T-helper 9 cell (primary cell): ENCODE measurements at places on chromosomes 11 and 22.

DNA sequence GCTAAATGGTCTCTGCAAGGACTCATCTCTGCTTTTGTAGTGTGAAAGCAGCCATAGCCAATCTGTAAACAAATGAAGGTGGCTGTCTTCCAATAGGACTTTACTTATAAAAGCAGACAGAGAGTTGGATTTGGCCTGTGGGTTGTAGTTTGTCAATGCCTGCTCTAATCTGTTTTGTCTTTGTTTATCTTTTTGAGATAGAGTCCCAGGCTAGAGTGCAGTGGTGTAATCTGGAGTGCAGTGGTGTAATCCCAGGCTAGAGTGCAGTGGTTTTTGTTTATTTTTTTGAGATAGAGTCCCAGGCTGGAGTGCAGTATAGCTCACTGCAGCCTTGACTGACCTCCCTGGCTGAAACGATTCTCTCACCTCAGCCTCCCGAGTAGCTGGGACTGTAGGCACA, 8.6 kb downstream of the PPP6R3 start:
- DNase-seq, result no peak

GRCh38 chr11:35185696-35186095, 46.7 kb downstream of the CD44 start:
- DNase-seq, result no peak

- no peak for DNase-seq
Measured at GRCh38 chr22:17990942-17991341, 33.4 kb downstream of the MICAL3 start.

DNA sequence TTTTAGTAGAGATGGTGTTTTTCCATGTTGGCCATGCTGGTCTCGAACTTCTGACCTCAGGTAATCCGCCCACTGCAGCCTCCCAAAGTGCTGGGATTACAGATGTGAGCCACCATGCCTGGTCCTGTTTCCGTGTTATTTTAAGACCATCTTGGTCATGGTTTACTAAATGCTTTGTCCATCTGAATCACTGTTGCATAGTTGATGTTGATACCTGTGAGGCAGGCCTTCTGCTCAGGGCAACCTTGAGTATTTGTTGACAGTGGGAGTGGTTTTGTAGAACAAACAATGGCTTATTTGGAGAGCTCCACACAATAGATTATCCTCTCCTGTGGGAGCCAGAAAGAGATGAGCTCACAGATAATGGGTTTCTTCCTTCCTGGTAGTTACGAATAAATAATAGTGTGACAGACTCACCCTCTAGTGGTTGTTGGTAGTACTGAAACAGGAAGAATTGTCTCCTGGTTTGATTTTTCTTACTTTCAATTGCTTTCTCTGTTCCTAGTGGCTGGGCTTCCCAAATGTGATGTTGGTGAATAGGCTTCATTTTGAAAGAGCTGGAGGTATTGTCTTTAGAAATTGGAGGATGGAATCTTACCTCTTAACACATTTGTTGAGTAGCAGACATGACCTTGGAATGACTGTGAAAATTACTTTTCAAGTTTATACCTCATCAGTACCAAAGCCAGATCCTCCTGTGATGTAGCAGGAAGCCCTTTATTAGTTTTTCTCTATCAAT, 39.0 kb downstream of the CTNND1 start:
- DNase-seq, result no peak

DNA sequence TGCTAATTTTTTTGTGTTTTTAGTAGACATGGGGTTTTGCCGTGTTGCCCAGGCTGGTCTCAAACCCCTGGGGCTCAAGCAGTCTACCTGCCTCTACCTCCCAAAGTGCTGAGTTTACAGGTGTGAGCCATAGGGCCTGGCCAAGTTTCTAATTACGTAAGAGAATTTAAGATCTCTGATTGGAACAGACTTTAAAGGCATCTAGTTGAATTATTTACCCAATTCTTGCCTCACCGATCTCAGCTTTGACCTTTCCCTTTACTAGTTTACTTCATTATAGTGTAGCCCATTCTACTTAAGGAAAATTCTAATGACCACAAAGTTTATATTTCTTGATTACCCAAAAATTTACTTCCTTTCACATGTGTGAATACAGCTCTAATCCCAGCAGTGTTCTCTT, 81.6 kb downstream of the YAP1 start:
- DNase-seq, result no peak

GRCh38 chr11:34339149-34340064, 18.4 kb downstream of the ABTB2 start:
- no peak for DNase-seq

GRCh38 chr11:20926799-20927540, 257.6 kb downstream of the NELL1 start:
- DNase-seq, result no peak

GRCh38 chr11:62512961-62513360, 33.6 kb downstream of the AHNAK start:
- DNase-seq, result no peak

DNA sequence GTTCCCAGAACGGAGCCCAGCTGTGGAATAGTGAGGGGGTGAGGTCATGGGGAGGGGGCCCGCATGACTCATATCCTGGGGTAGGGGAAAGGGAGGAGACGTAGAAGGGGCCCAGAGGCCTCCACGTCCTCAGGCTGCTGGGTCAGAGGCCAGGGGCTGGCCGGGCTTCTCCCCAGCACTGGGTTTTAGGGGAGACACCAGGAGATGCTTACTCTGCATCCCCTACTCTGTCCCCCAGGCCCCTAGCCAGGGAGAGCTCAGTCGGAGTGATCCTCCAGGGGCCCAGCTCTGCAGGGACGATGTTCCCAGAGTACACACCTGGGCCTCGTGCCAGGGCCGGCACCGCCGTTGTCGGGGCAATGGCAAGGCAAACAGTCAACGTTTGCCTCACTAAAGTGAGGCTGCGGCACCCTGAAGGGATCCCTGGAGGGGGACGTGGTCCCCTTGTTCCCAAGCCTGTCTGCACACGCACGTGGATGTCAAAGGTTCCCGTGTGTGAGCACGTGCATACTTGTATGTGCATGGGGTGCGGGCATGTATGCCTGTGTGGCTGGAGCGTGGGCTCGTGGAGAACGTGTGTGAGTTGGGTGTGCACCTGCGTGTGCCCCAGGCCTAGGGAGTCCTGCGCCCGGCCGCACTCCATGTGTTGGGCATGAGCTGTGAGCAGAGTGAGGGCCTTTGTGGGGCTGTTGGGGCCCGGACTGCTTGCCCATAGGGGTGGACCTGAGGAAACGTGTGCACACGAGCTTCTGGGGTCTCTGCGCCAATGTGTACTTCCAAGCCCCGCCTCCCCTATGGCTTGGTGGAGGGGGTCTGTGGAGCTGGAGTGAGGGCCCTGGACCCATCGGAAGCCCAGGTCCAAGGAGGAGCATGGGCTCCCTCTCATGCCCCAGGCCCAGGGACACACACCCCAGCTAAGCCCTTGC, 14.2 kb downstream of the PRR33 start:
- DNase-seq, result no peak

DNA sequence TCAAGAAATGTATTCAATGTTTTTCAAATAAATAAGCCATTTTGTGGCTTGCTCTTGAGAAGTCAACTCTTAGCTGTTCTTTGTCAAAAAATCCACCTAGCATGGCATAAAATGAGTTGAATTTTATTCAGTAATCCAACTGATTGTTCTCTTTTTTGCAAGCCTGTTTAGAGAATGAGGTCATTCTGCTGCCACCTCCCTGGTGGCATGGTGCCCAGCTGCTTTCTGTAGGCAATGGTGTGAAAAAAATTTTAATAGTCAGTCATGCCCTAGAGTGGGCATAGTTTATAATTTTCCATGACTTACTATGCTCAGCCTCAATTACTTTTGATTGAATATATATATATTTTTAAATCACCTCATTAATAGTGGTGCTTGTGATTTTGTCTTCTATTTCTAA, 177.2 kb downstream of the INSC start:
- DNase-seq, result no peak

DNA sequence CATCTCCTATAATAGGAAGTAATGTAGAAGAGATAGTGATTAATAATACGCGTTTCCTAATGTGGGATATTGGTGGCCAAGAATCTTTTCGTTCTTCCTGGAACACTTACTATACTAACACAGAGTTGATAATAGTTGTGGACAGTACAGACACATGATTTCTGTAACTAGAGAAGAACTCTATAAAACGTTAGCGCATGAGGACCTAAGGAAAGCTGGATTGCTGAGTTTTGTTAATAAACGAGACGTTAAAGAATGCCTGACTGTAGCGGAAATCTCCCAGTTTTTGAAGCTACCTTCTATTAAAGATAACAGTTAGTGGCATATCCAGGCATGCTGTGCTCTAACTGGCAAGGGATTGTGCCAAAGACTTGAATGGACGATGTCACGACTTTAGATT, 83.3 kb downstream of the GGT1 start:
- DNase-seq, result no peak

GRCh38 chr11:44628730-44629700, 63.6 kb downstream of the CD82 start:
- no peak for DNase-seq

DNA sequence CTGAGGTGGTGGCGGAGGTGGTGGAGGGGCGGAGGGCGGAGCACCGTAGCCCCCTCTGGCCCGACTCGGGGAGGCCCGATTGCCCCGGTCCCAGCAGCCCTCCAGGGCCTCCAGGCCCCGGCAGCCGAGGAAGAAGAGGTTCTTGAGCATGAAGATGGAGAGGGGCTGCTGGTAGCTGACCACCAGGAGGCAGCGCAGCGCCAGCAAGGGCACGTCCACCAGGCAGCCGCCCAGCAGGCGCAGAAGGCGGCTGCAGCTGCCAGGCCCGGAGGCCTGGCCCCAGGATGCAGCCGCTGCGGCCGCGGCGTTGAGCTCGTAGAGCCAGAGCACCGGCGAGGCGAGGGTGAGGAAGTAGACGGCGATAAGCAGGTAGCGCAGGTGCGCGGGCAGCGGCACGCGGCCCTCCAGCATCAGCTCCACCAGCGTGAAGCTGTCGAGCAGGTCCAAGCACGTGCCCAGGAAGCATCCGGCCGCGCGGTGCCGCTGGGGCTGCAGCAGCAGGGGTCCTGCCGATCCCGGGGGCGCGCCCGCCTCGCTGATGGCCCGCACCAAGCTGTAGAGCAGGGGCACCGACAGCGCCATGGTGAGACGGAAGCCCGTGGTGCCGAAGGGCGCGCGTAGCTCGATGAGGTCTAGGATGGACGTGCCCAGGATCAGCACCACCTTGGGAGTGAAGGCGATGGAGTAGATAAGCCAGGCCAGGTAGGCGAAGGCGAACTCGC, 1.5 kb downstream of the TMEM121B start:
- DNase-seq, result no peak

GRCh38 chr11:103384652-103385051, 275.4 kb downstream of the DYNC2H1 start:
- no peak for DNase-seq

GRCh38 chr22:29994943-29995342, 85.3 kb upstream of the HORMAD2 start:
- no peak for DNase-seq

- no peak for DNase-seq
Measured at GRCh38 chr11:74023276-74023675, 14.4 kb upstream of the UCP3 start.

GRCh38 chr11:2202900-2203439, 31.4 kb upstream of the TH start:
- no peak for DNase-seq

- DNase-seq, result peak; percentile 25
Measured at GRCh38 chr22:22060200-22061084, 77.9 kb upstream of the TOP3B start.

- DNase-seq, result no peak
Measured at GRCh38 chr11:19652623-19653375, 59.8 kb upstream of the NAV2 start.

DNA sequence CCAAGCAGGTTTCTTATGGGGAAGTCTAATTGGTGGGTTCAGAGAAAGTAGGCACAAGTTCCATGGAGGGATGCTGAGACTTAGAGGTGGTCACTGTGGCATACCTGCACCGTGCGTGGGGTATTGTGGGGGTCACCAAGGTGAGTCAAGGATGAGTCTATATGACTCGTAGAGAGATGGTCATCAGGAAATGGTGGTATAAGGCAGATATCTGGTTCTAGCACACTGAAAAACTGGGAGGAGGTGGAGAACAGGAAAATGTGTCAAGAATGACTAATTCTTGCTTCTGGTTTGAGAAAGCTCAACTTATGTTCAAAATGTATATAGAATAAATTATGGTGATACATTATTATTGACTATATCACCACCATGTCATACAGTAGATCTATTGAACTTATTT, 258.1 kb downstream of the RAB38 start:
- no peak for DNase-seq

GRCh38 chr11:1499261-1499890, 12.8 kb upstream of the MOB2 start:
- no peak for DNase-seq

- DNase-seq, result no peak
Measured at GRCh38 chr11:86636275-86636674, 36.1 kb downstream of the ME3 start.

DNA sequence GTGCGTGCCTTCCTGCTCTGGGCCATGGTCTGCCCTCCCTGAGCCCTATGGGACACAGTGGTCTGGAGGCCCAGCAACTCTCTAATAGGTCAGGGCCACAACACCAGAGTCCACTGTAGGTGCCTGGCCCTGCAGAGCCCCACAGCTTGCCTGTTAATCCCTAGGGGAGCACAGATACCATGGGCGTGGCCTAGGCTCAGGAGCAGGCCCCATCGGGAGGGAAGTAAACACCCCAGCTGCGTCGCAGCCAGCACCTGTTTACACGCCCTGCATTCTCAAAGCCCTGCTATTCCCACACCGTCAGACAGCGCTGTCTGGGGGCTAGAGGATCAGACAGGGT, 2.5 kb downstream of the KCTD17 start:
- DNase-seq, result no peak

DNA sequence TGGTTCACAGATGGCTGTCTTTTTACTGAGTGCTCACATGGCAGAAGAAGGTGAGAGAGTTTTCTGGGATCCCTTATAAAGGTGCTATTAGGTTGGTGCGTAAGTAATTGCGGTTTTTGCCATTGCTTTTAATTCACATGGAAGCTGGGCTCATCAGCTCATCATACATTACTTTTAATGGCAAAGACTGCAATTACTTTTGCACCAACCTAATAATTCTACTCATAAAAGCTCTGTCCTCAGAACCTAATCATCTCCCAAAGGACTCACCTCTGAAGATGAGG, 23.0 kb downstream of the RCN1 start:
- DNase-seq, result no peak

GRCh38 chr11:108754901-108755625, 90.2 kb downstream of the DDX10 start:
- no peak for DNase-seq

DNA sequence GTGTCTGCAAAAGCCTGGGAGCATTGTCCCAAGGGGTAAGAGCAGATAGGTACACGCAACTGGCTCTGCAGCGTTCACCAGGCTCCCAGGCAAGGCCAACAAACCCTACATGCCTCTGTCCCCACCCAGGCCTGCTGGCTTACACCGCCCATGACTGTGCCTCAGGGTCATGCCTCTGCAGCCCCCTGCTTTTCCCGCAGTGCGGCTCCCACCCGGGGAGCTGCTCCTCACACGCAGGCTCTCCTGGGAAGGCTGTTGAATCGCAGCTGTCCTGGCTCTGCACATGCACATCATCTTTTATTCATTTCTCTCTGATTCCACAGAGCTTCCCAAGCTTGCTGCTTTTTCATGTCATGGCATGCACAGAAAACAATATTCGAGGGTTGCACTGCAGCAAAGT, 29.2 kb upstream of the B3GAT1 start:
- DNase-seq, result no peak

GRCh38 chr22:45429981-45430775, 16.7 kb downstream of the RIBC2 start:
- DNase-seq, result no peak
